Nephron progenitor cell (in vitro differentiated cells): ENCODE measurements at places on chromosomes 12 and 14.

GRCh38 chr14:74824997-74825396, 50.9 kb downstream of the PROX2 start:
- no peak for DNase-seq

DNA sequence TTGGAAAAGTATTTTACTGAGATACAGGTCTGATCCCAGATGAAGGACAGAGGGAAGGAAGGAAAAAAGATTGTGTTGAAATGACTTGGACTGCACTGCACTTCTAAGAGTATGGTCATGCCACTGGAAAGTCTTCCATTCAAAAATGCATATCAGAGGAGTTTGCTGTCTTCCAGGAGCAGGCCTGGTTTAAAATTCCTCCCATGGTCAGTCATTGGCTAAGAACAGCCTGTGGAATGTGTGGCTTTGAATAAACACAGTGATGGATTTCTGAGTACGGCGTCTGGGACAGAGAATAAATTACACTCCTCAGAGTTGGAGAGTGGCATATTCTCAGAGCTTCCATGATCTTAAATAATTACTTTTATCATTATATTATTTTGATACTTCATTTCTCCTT, 245.8 kb upstream of the PDZRN4 start:
- no peak for DNase-seq

- DNase-seq = no peak
These were observed 48.6 kb downstream of the SLC25A47 start for GRCh38 chr14:100371773-100372172.

DNA sequence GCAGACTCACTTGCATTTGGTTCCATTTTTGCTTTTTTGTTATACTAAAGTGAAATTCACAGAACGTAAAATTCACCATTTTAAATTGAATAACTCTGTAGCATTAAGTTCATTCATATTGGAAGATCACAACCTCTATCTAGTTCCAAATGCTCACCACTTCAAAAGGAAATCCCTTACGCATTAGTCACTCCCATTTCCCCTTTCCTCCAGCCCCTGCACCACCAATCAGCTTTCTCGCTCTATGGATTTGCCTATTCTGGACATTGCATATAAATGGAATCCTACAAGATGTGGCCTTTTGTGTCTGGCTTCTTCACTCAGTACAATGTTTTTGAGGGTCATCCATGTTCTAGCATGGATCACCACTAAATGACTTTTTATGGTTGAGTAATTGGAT, 294.5 kb downstream of the KSR2 start:
- no peak for DNase-seq

- no peak for DNase-seq
These were observed 147.6 kb upstream of the FLRT2 start for GRCh38 chr14:85382341-85382740.

DNA sequence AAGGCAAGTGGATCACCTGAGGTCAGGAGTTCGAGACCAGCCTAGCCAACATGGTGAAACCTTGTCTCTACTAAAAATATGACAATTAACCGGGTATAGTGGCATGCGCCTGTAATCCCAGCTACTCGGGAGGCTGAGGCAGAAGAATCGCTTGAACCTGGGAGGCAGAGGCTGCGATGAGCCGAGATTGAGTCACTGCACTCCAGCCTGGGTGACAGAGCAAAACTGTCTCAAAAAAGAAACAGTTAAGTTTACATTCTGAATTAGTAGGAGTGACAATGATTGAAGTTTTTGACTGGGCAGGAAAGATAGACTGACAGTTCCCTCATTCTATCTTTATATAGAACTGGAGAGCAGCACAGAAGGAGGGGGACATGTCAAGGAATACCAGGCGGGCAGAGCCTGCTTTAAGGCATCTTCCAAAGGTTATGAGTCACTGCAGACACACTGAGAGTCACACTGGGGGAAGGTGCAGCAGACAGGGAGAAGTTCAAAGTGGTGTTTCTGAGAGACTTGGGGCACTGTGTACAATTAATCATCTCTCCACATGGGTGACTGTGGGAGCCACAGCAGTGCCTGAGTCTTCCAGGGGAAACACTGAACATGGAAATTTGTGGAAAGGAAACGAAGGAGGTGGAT, 42.8 kb upstream of the RNASE3 start:
- no peak for DNase-seq

GRCh38 chr14:85344847-85345570, 184.9 kb upstream of the FLRT2 start:
- DNase-seq = no peak
